ENCODE measurements at places on chromosomes 12 and 14.

- no peak for DNase-seq
These were observed at the start of gene IFI27 for GRCh38 chr14:94110552-94111181. Gene IFI27 (plus strand): TSS chr14:94110736.

DNA sequence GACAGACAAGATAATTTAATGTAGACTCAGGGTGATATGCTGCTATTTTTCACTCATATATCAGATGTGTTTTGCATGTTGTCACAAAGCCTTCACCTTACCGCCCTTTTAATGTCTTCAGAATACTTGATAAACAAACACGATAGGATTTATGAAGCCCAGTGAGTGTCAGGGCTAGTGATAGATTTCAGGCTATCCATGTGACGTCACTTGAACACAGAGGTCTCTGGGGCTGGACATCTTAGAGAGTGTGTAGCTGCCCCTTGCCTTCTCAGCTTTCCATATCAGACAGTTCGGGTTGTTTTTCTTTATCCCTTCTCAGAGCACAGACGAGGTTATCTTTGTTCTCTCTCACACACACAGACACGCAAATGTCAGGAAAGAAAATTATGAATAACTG lies 105.3 kb upstream of the GSC start:
- no peak for DNase-seq

DNA sequence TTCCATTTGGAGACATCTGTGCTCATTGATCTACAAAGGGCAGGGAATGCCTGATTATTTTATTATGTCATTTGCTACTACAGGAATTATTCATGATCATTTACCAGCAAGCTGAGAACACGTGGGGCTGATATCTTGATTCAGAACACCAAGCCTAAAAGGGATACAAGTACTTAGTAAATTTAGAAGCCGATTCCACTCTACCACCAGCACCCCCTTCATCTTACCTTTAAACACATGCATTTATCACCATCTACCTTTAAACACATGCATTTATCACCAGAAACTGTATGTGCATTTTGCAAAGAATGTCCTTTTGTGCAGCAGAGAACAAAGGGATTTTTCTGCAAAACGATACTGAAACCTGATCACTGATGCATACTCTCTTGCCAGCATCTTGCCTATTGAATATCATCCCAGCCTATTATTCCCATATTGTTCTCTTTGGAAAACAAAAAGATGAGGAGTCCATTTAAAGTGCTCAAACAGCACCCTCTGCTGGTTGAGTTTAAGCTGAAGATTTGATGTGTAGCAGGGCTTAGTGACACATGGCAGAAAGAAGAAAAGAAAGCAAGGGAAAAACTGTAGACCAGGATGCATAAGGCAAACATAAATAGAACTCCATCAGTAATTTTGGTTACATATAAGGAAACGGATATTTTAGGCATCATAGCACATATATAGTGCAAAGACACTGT lies 132.6 kb upstream of the PLEKHG7 start:
- DNase-seq: no peak

- DNase-seq: no peak
These were observed 178.7 kb upstream of the SOX5 start for GRCh38 chr12:24127919-24128721.

- DNase-seq: no peak
These were observed 498 bp downstream of the GPR132 start for GRCh38 chr14:105064721-105065143.

GRCh38 chr14:61188978-61189808 lies 91.9 kb downstream of the TMEM30B start:
- DNase-seq: peak; percentile 50

GRCh38 chr12:20931894-20932293 lies 121.4 kb downstream of the SLCO1B3 start:
- no peak for DNase-seq

- DNase-seq: no peak
These were observed 2.8 kb upstream of the CCDC196 start for GRCh38 chr14:66483322-66483721.

GRCh38 chr12:84277986-84278385 lies 634.6 kb downstream of the SLC6A15 start:
- DNase-seq: no peak

DNA sequence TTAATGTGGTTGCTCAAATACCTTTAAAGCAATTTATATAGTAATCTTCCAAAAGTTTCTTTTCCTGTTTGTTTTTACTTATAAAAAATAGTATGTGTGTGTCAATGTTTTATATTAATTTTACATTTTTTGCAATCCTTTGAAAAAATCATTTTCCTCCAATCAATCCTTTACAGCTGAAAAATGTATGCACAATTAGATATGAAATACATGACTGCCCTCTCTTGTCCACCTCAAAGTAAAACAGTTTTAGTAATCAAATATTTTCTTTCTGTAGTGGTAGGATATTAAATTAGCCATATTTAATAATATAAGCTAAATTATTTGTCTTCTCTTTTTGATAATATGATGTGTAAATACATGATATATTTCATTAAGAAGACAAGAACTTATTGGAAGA lies 269.9 kb downstream of the ADAMTS20 start:
- DNase-seq: no peak

DNA sequence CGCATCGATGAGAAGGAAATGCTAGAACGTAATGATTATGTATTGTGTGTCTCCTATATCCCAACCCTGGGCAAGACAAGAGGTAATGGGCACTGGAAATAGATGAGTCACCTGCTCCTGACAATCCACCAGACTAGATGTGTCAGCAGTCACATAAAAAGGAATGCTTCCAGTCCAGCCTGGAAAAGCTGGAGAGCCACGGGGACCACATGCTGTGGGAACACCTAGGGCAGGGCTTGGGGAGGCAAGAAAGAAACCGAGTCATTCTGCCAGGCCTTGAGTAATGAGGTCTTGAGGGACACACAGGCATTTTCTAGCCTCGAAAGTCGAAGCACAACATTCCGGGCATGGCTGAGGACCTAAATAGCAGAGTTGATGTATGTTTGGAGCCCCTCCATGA lies 716.7 kb upstream of the TMEM132C start:
- no peak for DNase-seq

DNA sequence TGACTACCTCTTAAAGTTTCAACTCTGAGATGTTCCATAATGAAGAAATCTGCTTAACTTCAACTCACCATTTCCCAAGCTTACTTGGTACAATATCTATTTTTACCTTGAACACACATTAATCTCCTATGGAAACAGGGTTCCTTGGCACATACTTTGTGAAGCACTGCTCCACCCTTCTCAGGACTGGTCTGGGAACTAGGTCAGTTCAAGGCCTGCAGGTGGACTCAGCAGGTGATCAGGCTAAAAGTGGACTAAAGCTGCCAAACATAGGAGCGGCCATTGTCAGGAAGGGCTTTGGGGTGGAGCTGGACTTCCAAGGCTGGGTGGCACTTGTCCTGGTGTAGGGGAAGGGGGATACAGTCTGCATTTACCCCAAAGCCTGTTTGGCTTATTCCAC lies 202.3 kb downstream of the NUAK1 start:
- DNase-seq: no peak

- DNase-seq: no peak
These were observed 184.3 kb downstream of the CCDC91 start for GRCh38 chr12:28374556-28374955.
